Activated naive CD4-positive, alpha-beta T cell treated with anti-CD3 and anti-CD28 coated beads, Interleukin-2, amount 50 U/mL, for 16 hours (primary cell): ENCODE measurements at places on chromosomes 6 and 20.
A peak's percentile ranks its signal among the peaks of the same experiment; 100 is the strongest.

DNA sequence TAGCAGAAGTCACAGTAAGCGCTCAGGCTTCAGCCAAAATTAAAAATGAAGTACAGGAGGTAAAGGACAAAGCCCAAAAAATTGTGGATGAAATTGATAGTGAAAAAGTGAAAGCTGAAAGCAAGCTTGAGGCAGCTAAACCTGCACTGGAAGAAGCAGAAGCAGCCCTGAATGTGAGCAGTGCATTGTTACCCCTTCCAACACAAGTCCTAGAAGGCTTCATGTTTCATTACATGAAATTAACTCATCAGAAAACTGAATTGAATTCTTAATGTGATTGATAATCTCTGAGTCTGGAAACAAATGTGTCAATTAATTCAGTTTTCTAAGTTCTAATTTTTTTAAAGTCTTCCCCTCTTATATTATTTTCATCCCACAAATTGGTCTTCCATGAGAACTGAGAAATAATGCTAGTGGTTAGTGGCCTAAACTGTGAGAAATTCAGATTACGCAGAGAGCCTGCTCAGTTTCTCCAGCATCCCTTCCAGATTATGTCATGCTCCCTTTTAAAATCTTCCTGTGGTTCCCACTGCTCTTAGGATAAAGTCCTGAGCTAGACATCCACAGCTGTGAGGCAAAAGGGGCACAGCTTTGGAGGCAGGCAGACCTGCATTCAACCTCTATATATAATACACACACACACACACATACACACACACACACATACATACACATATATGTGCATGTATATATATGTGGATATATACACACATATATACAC lies 133.2 kb upstream of the GLP1R start:
- no peak for DNase-seq

DNA sequence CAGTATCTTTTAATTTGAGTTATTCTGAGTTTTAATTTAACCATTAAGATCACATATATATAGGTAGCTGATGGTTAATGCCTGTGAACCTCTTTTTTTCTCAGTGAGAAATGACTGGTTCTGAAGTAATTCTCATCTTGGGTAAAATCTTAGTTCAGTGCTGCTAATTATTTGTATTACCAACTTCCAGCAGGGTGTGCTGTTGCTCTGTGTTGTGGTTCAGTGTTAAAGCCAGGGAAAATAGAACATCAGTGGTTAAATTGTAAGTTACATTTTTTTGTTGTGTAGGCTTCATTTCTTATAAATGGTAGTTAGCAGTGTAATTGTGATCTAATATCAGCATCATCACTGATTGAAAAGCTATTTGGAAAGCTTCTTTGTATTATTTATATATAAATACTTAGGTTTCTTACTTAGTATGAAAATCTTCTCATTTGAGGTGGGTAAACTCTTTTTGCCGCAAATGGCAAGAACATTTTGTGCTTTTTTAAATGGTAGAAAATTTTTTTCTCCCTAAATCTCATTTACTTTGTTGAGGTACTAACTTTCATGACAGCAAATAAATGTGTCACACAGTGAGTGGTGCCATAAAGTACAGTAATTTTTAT lies 43.7 kb downstream of the CDC5L start:
- DNase-seq: peak; percentile 43

GRCh38 chr6:150717419-150717818 lies 117.7 kb downstream of the PLEKHG1 start:
- DNase-seq: no peak

- no peak for DNase-seq
Observed at GRCh38 chr6:166395778-166396177, 13.0 kb upstream of the MPC1 start.

DNA sequence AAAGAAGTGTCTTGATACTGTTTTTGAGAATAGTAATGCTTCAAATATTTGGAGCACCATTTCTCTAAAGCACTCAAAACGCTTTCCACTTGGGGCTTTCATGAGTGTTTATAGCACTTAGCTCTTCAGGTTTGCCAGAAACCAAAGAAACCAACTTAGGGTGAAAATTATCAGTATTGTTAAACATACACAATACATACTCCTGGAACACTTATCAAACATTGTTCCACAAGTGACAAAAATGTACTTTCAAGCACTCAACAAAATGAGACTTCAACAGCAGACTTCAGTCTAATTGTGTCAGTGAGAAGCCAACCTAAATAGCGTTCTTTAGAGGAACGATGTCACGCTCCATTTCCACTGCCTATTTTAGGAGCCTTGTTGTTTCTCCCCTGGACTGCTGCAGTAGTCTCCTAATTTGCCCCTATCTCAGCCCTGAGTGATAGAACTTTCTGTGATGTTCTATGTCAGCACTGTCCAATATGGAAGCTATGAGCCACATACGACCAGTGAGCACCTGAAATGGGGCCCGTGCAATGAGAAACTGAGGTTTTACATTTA lies 461.3 kb downstream of the KIF16B start:
- no peak for DNase-seq

DNA sequence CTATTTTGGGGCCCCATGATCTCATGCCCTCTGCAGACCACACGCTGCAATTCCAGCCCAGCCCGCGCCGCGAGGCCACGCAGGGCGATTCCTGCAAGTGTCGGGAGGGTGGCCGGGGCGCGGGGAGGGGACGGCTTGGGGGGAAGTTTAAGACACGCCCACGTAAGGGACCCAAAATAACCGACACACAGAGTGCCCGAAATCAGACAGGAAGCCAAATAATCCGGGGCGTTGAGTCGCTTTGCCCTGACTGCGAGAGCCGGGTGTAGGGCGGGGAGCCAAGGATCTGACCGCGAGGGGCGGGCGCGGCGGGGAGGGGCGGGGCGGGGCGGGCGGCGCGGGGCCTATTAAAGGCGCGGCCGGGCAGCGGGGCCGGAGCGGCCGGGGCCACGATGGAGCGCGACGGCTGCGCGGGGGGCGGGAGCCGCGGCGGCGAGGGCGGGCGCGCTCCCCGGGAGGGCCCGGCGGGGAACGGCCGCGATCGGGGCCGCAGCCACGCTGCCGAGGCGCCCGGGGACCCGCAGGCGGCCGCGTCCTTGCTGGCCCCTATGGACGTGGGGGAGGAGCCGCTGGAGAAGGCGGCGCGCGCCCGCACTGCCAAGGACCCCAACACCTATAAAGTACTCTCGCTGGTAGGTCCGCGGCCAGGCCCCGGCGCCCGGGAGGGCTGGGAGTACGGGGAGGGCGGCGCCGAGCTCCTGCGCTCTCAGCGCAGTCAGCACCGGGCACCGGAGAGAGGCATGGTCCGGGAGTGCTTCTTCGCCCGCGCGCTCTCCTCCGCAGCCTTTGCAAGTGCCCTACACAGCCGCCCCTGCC lies at the start of gene ENPP1:
Gene ENPP1 (plus strand): TSS at position 377 of the 816 bp plus-strand sequence. CDS start 16 bp downstream, at position 393.
- peak; percentile 31 for DNase-seq
